Cardiac ventricle fibroblast (primary cell): ENCODE measurements at places on chromosomes 11 and 22. TPM values are rescaled to one million over a fixed set of nuclear protein-coding genes. Genes with fewer than 3 reads are reported as not detected.

CCDC73 gene
- total RNA-seq, result not detected in 2 replicates

RASSF10 gene
- not detected in 2 replicates for total RNA-seq

MYBPC3 gene
- not detected in 2 replicates for total RNA-seq

CATSPER1 gene
- not detected in 2 replicates for total RNA-seq
